ENCODE measurements at places on chromosomes 4 and X. TPM values are rescaled to one million over a fixed set of nuclear protein-coding genes. Genes with fewer than 3 reads are reported as not detected.

- DNase-seq, result no peak
Observed at GRCh38 chrX:119692191-119693039, 553 bp downstream of the SEPTIN6 start.

DNA sequence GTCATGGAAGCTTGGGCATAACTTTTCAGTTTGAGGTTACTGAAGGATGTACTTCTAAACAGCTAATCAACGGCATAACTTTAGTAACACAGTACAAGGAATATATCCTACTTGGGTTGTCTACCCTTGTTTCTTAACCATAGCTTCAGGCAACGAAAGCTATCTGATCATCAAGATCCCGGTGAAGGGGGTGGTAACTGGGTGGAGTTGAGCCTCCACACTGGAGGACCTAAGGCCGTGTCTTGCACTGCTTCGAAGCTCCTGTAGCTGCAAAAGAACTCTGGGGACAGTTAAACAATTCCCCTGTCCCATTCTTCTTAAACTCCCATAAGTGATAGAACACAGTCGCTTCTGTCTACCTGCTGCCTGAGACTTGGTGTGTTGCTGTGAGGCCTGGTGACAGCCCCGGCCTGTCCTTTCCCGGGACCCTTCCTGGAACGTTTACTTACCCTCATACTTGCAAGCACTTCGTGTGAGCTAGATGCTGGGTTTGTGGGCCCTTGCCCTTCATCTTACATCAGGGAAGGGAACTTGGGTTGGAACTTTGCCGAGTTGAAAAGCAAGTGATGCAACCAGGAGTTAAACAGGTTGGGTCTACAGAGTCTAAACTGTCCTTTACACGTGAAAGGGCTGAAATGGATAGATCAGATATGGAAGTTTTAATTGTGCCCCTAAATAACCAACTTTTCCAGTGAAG, 5.8 kb upstream of the WDR1 start:
- no peak for DNase-seq

DNA sequence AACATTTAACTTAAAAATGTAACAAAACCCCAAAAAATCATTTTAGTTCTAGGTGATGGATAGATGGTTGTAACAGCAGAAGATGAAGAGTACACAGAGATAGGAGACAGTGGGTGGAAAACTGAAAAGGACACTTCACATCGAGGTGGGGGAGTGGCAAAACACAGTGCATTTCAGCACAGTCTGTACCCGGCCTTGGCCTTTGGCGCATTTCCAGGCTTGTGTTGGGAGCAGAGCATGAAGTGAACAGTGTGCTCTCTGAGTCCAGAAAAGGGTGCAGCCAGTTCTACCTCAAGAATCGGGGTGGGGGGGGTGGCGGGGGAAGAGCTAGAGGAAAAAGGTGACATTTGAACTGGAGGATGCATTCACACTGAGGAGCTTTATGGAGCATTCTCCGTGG, 4.3 kb downstream of the TSPYL2 start:
- no peak for DNase-seq

DNA sequence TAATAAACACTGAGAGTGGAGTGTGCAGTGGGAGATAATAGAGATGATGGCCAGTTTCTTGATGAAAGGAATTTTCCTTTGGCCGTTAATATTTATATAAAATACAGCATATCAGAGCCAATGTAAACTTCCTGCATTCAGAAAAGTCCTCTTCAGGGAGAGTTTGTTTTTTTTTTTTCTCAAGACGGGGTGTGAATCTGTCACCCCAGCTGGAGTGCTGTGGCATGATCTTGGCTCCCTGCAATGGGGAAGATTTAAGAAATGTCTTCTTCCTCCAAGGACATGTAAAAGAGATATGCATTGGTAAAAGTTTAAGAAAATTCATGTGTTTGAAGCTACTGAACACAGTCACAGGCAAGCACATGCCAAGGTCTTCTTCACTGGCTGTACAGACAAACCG, 25.4 kb upstream of the TBC1D9 start:
- no peak for DNase-seq

DNA sequence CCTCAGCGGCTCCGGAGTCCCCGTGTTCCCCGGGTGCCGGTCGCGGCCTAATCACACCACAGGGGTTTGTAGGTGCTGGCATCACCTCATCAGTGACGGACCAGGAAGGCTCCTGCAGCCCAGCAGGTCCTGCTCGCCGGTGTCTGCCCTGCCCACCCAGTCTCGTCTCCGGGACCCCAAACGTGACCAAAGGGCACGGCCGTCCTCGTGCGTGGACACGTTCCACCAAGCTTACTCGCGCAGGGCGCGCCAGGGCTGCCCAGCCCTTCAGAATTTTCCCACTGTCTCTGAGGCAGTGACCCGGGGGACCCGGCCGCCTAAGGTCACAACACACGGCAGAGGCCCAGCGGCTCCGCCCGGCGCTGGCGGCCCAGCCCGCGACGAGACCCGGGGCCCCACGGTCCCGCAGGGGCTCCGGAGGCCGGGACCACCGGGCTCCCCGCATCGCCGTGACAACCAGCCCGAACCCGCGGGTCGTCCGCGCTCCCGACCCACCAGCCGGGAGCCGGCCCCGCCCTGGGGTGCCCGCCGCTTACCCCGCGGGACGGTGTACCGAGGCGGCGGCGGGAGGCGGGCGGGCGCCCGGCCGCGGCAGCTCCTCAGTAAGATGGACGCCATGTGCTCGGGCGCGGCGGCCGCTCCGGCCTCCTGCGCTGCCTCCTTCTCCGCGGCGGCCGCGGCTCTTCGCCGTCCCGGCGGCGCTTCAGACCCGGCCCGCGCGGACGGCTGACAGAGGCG, 454 bp downstream of the LETM1 start:
- DNase-seq, result peak; percentile 35

REELD1 gene
- not detected for total RNA-seq

DNA sequence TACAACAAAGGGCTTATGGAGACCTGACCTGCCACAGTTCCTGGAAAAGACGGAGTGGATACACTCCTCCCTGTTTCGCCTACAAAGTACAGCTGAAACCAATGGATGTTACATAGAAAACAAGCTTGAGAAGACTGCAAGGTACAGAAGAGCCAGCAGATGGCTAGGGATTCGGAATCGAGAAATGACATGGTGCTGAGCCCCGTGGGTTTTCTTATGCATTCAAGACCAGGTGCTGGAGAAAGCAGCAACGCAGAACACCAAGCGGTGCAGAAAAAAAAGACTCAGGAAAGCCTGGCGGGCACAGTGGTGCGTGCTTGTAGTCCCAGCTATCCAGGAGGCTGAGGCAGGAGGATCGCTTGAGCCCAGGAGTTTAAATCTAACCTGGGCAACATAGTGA, 13.8 kb downstream of the TIMM17B start:
- peak; percentile 24 for DNase-seq

DNA sequence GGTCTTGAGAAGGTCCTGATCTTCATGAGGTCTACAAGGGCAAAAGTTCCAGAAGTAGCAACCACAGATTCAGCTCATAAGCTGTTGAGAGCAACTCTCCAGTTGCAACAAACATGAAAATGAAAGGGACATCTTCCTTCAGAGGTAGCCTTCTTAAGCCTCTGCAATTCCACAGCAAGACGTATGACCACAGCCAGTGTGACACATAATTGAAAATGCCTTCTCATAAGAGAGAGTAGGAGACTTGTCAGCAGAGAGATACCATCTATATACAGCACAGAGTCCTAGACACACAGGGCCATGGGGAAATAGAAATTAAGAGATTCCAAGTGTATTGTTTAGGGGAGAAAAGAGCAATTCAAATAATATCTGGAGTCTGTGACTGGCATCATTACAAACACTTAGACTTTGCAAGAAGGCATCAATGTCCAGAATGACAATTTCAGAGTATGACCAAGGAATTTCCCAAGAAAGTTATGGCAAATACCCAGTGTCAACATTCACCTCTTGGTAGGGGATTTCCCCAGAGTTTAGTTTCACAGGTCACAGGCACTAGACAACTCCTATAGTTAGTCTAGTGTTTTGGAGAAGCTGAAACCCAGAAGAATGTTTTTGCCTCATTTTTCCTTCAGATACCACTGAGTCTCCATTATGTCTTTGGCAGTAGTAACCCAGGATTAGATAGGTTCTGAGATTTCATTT, 340.3 kb downstream of the ZNF674 start:
- DNase-seq, result peak; percentile 28

- no peak for DNase-seq
Observed at GRCh38 chr4:7838136-7838782, 101.4 kb downstream of the AFAP1 start.

- DNase-seq, result no peak
Observed at GRCh38 chrX:15947648-15948317, 93.2 kb upstream of the AP1S2 start.

- DNase-seq, result peak; percentile 86
Observed at GRCh38 chr4:152935631-152936445, at the start of gene FHDC1. FHDC1 (plus strand) TSS chr4:152936323; CDS start chr4:152943058, 6,735 bp downstream.

MMGT1 gene
- 8.7 TPM for total RNA-seq

- DNase-seq, result no peak
Observed at GRCh38 chrX:24229400-24229879, 79.9 kb downstream of the ZFX start.

GRCh38 chr4:157099506-157099905, 23.6 kb downstream of the GLRB start:
- DNase-seq, result no peak

GRCh38 chr4:47386561-47387235, 76.8 kb downstream of the COMMD8 start:
- DNase-seq, result no peak

- no peak for DNase-seq
Observed at GRCh38 chrX:118633530-118633929, 93.9 kb upstream of the IL13RA1 start.

DCAF8L1 gene
- total RNA-seq, result not detected

DNA sequence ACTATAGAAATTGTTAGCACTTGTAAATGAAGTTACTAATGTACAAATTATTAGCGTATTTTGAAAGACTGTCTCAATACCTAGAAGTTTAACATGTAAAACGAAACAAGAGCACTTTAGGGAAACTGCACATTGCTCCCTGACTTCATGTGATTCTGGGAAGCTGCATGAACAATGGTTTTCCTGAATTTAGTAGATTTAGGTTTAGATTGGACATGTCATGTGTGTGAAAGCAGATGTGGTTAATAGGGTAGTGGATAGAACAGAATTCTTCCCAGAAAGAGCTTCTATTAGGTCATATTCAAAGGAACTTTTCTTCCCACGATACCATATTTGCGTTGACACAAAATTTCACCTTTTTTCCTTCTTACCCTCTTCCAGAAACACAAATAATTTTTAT, 14.9 kb upstream of the CXCL8 start:
- no peak for DNase-seq

VCX gene
- not detected for total RNA-seq

DNA sequence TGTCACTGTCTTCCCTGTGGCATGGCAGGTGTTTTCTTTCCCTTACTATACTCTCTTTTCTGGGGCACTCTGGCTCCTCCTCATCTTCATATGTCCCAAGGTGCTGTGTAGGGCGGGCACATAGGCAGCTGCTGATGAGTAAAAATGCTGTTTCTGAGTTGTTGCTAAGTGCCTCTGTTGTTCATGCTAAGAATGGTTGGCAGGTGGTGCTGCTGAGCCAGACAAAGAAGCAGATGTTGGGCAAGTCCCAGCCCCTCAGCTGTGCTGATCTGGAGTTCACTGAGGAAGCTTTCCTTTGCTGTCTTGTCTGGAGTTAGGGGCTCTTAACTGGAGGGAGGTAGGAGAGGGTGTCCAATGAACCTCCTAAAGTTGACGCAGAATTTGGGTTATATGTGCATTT, 40.6 kb downstream of the HADH start:
- DNase-seq, result peak; percentile 51

GRCh38 chr4:10671366-10671765, 13.2 kb downstream of the CLNK start:
- DNase-seq, result no peak

GAGE10 gene
- not detected for total RNA-seq

TMEM150C gene
- not detected for total RNA-seq

DNA sequence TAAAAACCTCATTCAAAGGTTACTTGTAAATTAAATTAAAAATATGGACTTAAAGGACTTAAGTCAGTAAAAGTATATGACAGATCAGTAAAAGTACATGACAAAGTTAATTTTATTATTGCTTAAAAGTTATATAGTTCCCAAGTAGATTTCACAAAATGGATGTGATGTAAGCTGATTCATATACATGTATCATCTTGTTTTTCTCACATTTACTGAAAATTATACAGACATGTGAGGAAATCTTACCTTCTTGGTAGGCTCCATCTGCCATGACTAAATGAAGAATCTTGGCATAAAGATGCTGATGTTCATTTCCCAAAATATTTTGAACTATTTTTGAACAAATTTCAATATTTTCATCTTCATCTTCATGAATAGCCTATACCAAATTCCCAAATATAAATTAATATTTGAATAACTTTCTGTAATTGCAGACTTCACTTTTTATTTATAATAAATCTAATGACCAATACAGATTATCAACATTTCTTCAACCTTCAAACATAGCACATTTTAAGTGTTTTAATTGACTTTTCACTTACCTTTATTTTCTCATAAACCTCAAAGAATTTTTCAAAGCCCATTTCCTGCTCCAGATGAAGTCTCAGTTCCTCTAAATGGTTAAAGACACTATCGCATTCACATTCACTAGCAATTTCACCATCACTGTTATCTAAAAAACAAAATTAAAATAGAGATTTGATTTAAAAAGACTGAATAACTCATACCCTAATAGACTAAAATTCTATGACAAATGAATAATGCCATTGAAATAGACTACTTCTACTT, 129.4 kb upstream of the SH3RF1 start:
- DNase-seq, result no peak

DNA sequence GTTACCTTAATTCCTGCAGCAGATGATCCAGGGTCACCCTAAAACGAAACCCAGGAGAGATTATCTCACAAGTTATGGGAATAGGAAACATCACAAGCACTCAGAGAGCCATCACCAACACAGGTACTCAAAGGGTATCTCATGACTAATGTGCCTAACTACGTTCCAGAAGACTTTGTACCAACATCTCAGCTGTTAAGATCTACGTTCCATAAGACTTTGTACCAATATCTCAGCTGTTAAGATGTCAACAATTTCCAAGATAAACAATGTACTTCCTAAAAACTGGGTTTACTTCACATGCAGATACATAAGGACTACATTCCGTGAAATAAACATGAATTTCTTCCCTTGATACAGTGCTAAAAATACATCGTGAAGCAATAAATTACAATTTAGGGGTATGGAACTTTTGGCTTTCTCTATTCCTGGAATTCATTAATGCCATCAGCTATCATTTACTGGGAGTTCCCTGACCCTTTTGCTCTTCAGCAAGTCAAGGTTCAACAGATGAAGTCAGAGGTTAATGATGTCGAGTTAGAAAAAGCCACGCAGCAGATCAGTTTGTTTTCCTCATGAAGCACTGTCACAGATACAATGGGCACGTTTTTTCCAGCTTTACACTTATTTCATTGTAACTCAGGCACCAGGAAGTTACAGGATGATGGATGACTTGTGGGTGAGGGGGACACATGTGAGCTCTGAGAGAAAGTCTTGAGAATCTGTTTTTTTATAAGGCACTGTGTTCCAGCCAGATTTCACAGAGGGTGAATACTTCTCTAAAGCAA, 127.0 kb upstream of the ETNPPL start:
- no peak for DNase-seq

GRCh38 chr4:47646372-47646771, 161.3 kb downstream of the ATP10D start:
- no peak for DNase-seq

- DNase-seq, result peak; percentile 74
Observed at GRCh38 chrX:14528629-14529289, 577 bp upstream of the GLRA2 start.

PRKG2 gene
- total RNA-seq, result 0.52 TPM

CSAG2 gene
- total RNA-seq, result not detected

PCYT1B gene
- not detected for total RNA-seq

- DNase-seq, result no peak
Observed at GRCh38 chr4:100369871-100370270, 148.0 kb downstream of the EMCN start.

MAGEA4 gene
- not detected for total RNA-seq

- peak; percentile 26 for DNase-seq
Observed at GRCh38 chr4:122889726-122890125, 32.7 kb downstream of the NUDT6 start.
